ENCODE measurements at places on chromosomes 2 and 18. TPM values are rescaled to one million over a fixed set of nuclear protein-coding genes. Genes with fewer than 3 reads are reported as not detected.

SCN3A gene
- polyA plus RNA-seq: 0.16 TPM

DCDC2C gene
- not detected for polyA plus RNA-seq

DNA sequence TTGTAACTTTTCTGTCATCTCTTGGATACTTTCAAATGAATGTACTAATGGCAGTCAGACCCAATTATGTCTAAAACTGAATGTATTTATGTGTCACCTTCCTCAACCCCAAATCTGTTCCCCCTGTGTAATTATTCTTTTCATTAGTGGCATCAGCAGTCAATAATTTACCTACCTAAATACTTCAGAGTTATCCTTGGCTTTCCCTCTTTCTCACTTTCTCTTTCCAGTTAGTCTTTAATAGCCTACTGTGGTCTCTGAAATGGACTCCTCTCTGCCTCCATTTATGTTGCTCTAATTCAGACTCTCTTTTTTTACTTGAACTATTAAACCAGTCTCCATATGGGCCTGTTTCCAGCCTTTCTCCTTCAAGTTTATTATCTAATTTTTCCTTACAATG is 21.0 kb downstream of the C18orf63 start:
- no peaks in the 10 kb centered on the region for H3K36me3 ChIP-seq
- no peak overlapping the region for H3K27ac ChIP-seq
- DNase-seq: no peak
- H3K4me3 ChIP-seq: no peak overlapping the region

DNA sequence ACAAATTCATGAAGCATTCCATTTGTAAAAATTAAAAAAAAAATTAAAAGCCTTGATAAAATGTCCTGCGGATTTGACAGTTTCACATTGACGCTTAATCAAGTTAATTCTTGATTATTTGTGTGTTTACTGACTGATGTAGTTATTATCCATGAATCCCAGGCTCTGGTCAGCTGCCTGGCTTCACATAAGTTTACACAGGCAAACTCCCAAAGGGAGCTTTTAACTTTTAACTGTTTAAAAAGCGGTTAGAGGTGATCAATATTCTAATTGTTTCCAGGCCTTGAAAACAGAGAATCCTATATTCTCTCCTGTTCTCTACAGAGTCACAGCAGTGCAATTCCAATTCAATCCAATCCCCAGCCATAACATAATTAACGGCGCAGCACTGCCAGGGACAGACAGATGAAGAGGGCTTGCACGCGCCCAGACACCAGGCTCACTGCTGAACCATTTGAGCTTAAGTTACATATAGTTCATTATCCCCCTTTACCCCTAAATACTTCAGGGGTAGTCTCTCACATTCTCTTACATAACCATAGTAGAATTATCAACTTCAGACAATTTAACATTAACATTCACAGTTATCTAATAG is 47.5 kb downstream of the ATP8B1 start:
- no peak overlapping the region for H3K27ac ChIP-seq
- no peak overlapping the region for H3K4me3 ChIP-seq
- peaks cover 7% of the 10 kb centered on the region for H3K36me3 ChIP-seq
- DNase-seq: no peak
- H3K27me3 ChIP-seq: no peaks in the 10 kb centered on the region

DNA sequence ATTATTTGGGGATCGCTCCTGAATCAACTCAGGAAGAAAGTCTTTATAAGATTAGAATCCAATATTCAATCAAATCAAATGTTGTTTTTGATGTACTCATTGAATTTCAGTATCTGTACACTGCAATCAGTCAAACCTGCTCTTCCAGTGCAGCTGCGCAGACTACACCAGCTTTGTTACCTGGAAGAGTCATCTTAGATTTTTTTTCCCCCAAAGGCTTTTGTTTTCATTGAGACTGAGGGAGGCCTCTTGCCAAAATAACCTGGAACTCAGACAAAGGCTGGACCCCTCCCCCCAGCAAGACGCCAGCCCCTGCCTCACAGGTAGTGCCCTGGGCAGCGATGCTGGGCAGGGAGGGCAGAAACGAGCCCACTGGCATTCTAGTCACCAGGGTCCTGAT is 74.8 kb downstream of the ARHGEF4 start:
- no peak overlapping the region for H3K4me3 ChIP-seq
- H3K36me3 ChIP-seq: no peaks in the 10 kb centered on the region
- no peak for DNase-seq
- no peak overlapping the region for H3K27ac ChIP-seq
- H3K27me3 ChIP-seq: no peaks in the 10 kb centered on the region

- no peak overlapping the region for H3K4me3 ChIP-seq
- no peaks in the 10 kb centered on the region for H3K4me1 ChIP-seq
- no peak overlapping the region for H3K27ac ChIP-seq
- no peaks in the 10 kb centered on the region for H3K27me3 ChIP-seq
These were observed 20.9 kb upstream of the GPR45 start for GRCh38 chr2:105220604-105221003.

AGXT gene
- polyA plus RNA-seq: not detected

CRYGC gene
- polyA plus RNA-seq: not detected

DNA sequence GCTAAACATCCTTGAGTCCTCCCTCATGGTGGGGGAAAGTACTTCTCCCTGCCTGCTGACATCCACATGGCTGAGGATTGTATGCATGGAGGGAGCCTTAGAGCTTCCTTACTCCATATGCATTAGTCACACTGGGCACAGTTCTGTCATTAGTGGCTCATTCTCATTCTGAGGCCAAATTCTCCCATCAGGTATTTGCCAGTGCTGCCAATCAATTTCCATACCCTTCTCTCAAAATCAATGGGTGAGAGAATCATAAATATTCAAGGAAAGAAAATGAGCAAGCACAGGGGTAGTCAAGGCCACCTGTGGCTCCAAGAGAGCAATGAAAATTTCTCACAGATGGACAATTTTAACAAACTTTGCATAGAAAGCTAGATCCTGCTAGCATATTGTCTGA is 422.6 kb upstream of the SETBP1 start:
- DNase-seq: no peak
- no peaks in the 10 kb centered on the region for H3K36me3 ChIP-seq

GKN1 gene
- not detected for polyA plus RNA-seq

MEP1B gene
- polyA plus RNA-seq: not detected

DNA sequence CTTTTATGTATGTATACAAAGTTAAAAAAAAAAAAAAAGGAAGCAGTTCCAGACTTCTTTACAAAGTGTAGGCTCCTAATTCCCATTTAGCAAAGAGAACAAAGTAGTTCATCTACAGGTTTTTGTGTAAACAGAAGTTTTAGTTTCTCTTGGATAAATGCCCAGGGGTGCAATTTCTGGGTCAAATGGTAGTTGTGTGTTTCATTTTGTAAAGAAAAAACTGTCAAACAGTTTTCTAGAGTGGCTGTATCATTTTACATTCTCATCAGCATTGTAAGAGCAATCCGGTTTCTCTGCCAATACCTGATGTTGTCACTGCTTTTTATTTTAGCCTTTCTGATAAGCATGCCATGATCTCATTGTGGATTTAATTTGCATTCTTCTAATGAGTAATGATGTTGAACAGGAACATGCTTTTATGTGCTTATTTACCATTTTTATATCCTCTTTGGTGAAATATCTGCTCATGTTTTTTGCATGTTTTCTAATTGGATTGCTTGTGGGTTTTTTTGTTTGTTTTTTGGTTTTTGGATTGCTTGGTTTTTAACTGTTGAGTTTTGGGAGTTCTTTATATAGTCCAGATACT is 16.6 kb upstream of the PSME4 start:
- no peaks in the 10 kb centered on the region for H3K27me3 ChIP-seq
- no peak overlapping the region for H3K27ac ChIP-seq
- H3K36me3 ChIP-seq: no peaks in the 10 kb centered on the region
- peaks cover 2% of the 10 kb centered on the region for H3K4me1 ChIP-seq
- DNase-seq: peak; percentile 75
- no peak overlapping the region for H3K4me3 ChIP-seq

Data from fibroblast of lung (primary cell).